ENCODE measurements at places on chromosomes 6 and 20.
A peak's percentile ranks its signal among the peaks of the same experiment; 100 is the strongest.

- DNase-seq, result no peak
These were observed 1706.7 kb downstream of the HACE1 start for GRCh38 chr6:103153016-103153415.

- no peak for DNase-seq
These were observed 4.0 kb downstream of the LRRC73 start for GRCh38 chr6:43506171-43506570.

GRCh38 chr6:111199935-111200334, 112.6 kb downstream of the SLC16A10 start:
- no peak for DNase-seq

- no peak for DNase-seq
These were observed 1.9 kb downstream of the SMPD2 start for GRCh38 chr6:109442393-109442924.

- no peak for DNase-seq
These were observed 156.4 kb upstream of the RREB1 start for GRCh38 chr6:6951355-6951754.

DNA sequence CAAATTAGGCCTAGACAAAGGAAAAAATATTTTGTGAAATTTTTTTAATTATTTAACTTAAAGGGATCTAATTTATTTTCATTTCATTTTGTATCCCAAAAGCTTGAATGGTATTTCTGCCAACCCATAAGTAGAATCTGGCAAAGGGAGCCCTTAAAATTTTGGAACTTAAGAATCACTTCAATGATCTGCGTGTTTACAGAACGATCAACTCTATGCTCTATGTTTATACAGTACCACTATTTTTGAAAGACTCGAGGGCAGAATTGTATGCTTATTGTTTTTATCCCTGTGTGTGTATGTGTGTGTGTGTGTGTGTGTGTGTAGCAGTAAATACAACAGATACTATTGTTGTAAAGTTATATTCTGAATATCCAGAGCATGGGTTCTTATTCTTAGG, 39.2 kb downstream of the METTL24 start:
- DNase-seq, result no peak

- no peak for DNase-seq
These were observed 397.3 kb upstream of the NRSN1 start for GRCh38 chr6:23728707-23729106.

- peak; percentile 61 for DNase-seq
These were observed 6.2 kb upstream of the SOX4 start for GRCh38 chr6:21587179-21587960.

- DNase-seq, result no peak
These were observed 392.5 kb upstream of the SASH1 start for GRCh38 chr6:147949981-147950622.

- peak; percentile 68 for DNase-seq
These were observed 6.6 kb upstream of the ZNF184 start for GRCh38 chr6:27479319-27480182.

DNA sequence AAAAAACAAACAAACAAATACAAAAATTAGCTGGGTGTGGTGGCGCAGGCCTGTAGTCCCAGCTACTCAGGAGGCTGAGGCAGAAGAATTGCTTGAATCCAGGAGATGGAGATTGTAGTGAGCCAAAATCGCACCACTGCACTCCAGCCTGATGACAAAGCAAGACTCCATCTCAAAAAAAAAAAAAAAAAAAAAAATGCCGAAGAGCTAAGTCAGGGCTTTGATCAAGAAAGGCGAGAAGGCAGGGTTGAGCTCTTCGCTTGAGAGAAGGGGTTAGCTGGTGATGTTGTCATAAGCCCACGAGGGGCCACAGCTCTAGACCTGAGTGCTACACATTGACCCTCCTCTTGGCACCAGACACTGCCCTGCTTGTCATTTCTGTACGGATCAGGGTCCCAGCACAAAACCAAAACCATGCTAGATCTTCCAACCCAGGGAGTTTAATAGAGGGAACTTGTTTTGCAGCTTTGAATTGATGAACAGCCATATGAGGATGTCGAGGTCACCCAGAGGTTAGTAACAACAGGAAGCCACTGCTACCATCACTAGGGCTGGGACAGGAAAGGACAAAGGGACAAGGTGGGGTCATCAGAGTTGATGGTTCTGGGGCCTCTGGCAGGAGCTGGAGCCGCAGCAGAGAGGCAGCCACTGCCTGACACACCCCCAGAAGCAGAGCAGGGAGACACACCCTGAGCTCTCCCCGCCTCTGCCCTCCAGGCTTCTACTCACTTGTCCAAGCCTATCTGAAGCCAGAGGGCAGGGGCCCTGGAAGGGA, 122.7 kb downstream of the SNX5 start:
- DNase-seq, result no peak

DNA sequence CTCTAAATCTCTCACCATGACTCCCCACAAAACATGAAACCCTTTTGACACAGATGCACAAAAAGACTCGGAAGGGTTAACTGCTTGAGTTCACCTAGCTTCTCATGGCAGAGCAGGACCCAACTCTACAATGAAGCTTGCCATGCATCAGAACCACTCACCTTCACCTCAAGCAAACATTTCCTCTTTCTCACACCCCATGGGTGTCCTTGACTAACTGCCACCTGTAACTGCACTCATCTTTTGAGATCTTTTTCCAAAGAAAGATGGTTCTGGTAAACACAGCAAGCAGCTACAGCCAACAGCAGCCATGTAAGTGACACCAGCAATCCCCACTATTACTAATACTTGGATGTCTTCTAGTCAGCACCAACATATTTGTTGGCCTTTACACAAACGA, 76.5 kb downstream of the EFHC1 start:
- DNase-seq, result no peak

GRCh38 chr6:47759364-47759763, 22.5 kb upstream of the OPN5 start:
- no peak for DNase-seq

DNA sequence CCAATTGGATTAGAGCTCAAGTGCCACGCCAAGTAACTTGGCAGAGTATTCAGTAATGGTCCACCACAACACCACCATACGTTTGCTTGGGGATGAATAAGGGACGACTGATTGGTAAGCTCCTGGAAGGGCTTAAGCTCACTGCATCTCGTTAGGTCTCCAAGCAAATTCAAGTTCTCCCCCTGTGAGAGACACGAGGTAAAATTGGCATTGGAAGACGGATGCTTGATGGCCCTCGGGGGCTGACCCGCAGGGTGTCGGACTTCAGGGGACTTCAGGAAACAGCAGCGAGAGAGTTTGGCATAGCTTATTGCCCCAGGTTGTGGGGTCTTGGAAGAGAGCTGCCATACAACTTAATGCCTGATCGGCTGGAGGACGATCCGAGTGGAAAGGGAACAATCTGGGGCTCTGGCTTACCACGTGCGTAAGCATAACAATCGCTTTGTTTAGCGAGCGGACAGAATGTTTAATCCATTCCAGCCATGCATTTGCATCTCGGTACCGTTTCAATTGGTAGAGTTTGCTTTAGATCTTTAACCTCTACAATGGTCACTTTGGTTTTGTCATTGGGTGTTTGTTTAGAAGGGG, 4.8 kb upstream of the ZNFX1 start:
- DNase-seq, result no peak

- DNase-seq, result no peak
These were observed 3.7 kb downstream of the SAPCD1 start for GRCh38 chr6:31765910-31766794.

DNA sequence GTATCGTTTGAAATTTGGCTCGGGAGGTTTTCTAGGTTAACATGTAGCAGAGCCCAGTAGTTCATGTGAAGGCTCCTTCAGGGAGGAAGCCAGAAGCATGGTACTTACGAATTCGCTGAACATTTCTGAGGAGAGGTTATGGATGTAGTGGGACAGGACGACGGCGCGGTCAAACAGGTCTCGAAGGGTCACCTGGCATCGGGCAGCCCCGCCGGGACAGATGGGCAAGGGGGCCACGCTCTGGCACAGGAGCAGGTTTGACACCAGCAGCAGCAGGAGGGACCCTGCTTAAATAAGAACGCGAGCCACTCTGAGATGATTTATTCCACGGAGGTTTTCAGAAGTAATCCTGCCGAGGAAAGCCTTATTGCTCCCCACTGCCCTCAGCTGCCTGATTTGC, 2.5 kb downstream of the PRL start:
- no peak for DNase-seq

GRCh38 chr20:50737352-50737751, 6.0 kb downstream of the PARD6B start:
- no peak for DNase-seq

DNA sequence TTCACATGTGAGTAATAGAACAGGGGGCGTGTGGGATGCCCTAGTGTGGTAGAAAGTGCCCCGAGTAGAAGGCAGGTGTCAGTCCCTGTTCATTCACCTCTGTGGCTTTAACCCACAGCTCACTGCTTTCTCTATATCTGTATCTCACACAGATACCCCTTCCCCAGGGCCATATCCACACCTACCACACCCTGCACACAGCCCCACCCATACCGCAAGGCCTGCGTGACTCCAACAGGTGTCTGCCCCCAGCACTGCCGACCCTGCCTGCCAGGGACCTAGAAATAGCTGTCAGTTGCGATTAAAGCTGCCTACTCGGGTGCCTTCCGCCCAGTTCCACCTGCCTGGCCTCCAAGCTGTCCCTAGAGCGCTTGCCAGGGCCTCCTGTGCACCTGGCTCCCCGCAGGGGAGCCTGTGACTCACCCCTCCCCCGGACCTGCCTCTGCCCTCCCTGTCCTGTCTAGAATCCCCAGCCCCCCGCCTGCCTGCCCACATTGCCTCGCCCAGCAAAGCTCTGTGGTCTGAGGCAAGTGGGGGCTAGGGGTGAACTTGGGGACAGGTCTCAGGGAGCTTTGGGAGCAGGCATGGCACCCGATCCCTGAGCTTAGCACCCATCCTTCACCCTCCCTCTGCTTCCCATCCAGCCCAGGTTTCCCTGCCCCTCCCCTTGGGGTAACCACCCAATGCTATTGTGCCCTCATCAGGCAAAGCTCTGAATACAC, 38.3 kb upstream of the ID1 start:
- no peak for DNase-seq

DNA sequence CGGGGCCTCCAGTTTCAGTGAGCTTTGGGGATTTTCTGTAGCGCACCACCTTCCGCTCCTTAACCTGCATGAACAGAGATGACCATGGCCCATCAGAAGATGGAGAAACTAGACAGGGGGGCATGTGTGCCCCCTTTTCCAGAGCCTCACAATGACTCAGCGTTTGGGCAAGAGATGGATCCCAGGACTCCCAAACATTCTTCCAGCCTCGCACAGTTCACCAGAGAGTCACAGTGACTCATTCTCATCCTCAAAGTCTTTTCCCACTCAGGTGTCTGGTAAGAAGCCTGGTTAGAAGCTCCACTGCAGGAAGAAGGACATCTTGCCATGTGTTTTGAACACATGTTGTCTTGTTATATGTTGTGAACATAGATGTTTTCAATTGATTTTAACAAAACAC, 76.2 kb upstream of the FRMD1 start:
- no peak for DNase-seq

GRCh38 chr6:797479-798077, 104.6 kb upstream of the EXOC2 start:
- no peak for DNase-seq

- DNase-seq, result no peak
These were observed 87.5 kb downstream of the TRERF1 start for GRCh38 chr6:42363926-42364849.

GRCh38 chr6:70622461-70622860, 45.2 kb upstream of the SMAP1 start:
- DNase-seq, result no peak

DNA sequence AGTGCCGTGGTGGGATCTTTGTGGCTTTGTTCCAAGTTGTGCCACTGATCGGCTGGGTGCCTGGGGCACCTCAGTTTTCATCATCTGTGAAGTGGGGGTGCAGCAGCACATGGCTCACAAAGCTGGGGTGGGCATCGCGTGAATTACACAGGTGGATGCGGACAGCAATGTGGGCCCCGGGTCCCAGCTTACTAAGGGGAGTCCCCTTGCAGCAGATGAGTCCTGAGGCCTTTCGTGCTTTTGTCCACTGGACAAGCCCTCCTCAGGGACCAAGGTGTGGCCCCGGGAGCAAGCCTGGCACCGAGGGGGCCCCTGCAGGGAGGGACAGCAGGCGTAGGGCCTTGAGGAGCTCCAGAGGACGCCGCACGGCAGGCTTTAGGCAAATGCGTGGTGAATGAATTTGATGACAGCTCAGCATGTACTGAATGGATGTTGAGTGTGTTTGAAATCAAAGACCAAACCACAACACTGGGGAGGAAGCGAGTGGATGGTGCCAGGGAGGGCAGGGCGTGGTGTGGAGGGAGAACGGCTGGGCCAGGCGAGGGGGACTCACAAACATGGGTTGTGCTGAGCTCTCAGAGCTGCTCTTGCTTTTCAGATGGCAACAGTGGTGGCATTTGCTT, 53.2 kb downstream of the IRF4 start:
- no peak for DNase-seq

DNA sequence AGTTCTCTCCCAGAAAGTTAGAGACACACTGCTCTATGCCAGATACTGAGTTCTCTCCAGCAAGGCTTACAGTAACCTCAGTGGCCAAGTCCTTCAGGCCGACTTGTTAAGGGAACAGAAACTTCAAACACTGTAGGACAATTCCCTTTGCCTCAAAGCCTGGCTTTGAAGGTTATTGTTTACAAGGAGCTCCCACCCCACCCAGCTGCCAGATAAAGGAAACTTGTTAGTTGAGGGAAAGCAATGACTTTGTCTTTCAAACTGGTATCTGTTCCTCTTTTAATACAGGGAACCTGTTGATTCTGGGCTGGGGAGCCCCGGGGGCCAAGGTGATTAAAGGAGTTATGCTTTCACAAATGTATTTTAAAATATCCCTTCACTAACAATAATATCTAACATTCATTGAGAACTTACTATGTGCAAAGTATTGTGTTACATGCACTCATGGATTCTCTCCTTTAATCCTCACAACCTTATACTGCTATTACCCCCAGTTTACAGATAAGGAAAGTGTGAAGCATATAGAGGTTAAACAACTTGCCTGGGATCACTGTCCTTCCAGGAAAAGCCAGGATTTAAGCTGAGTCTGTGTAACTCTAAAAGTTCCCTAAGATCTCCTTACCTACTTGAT, 27.6 kb upstream of the CDKN1A start:
- DNase-seq, result no peak

GRCh38 chr20:63132131-63132714, 83.7 kb downstream of the YTHDF1 start:
- DNase-seq, result no peak

GRCh38 chr20:13953227-13953626, 37.2 kb downstream of the SEL1L2 start:
- DNase-seq, result no peak

DNA sequence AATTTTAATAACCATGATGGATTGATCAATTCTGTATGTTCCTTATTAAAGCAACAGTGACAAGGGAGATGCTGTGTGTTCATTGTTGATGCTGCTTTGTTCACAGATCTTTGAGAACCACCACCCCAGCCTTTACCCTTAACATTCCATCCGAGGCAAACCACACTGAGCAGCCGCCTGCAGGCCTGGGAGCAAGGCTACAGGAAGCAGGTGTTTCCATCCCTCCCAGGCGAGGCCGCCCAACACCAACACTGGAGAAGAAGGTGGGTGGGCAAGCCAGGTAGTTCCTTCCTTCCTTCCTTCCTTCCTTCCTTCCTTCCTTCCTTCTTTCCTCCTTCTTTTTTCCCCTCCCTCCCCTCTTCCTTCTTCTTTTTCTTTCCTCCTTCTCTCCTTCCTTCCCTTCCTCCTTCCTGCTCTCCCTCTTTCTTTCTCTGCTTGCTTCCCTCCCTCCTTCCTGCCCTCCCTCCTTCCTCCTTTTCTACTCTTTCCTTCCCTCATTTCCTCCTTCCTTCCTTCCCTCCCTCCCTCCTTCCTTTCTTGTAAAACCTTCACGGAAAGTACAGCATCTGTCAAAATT, 13.7 kb downstream of the TTLL2 start:
- DNase-seq, result no peak
